Glomerular endothelial cell (primary cell): ENCODE measurements at places on chromosomes 7 and 10. TPM values are rescaled to one million over a fixed set of nuclear protein-coding genes. Genes with fewer than 3 reads are reported as not detected.

OGDHL gene
- 0.58 TPM in 1 of 2 replicates, not detected in the other for total RNA-seq

ZNF853 gene
- total RNA-seq = 1.7 and 1.9 TPM in 2 replicates

GPR26 gene
- total RNA-seq = not detected in 2 replicates

IFIT2 gene
- 7.9 and 8.9 TPM in 2 replicates for total RNA-seq

AGAP9 gene
- total RNA-seq = 3.1 and 4.8 TPM in 2 replicates

CHCHD3 gene
- total RNA-seq = 41.1 and 42.5 TPM in 2 replicates

KLF14 gene
- not detected in 2 replicates for total RNA-seq
